NCI-H1417 (cell line): ENCODE measurements at places on chromosomes 1 and 21.

- no peak for DNase-seq
Observed at GRCh38 chr1:53376041-53376461, 48.2 kb upstream of the LRP8 start.

GRCh38 chr1:39752703-39753102 lies 14.0 kb downstream of the PPIE start:
- DNase-seq, result no peak

- no peak for DNase-seq
Observed at GRCh38 chr1:1928231-1929101, 9.4 kb upstream of the TMEM52 start.

DNA sequence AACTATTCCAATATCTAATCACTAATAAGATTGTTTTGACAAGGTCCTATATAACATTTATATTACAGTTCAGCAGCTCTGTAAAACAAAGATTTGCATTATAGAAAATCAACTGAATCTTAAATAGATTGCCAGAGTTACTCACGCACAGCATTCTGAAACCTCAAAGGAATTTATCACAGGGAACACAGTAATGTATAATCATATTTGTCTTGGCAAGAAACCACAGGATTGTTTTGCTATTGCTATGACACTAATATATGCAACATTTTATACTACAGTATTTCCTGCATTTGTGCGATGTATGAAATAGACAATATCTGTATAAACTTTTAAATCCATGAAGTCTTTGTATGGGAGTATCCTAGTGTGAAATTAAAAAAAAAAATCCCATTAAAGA lies 101.4 kb downstream of the PLPPR5 start:
- DNase-seq, result no peak

DNA sequence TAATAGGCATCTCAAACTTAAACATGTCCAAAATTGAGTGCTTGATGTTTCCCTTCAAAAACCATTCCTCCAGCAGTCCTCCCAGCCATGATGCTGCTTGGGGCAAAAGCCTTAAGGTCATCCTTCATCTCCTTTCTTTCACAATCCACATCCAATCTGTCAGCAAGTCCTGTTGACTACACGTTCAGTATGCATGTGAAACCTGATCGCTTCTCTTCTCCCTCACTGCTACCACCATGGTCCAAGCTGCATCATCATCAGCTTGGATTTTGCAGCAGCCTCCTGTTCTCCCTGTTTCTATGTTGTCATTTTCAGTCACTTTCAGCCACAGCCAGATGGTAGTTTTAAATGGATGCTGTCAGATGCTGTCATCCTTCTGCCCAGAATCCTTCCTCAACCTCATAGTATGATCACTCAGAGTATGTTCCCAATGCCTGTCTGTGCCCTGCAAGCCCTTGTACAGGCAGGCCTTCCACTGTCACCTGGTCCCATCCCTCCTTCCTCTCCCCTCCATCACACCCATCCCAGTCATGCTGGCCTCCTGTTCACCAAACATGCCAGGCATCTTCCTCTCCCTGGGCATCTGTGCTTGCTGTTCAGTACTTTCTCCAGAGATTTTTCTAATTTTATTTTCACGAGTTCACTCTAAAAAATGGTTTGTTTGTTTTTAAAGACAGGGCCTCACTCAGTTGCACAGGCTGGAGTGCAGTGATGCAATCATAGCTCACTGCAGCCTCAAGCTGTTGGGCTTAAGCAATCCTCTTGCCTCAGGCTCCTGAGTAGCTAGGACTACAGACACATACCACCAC lies 66.0 kb downstream of the SYDE2 start:
- DNase-seq, result peak; percentile 58
